ENCODE measurements at places on chromosomes 6 and 20.

- DNase-seq: no peak
These were observed 83.7 kb upstream of the TMEM30A start for GRCh38 chr6:75368151-75368779.

DNA sequence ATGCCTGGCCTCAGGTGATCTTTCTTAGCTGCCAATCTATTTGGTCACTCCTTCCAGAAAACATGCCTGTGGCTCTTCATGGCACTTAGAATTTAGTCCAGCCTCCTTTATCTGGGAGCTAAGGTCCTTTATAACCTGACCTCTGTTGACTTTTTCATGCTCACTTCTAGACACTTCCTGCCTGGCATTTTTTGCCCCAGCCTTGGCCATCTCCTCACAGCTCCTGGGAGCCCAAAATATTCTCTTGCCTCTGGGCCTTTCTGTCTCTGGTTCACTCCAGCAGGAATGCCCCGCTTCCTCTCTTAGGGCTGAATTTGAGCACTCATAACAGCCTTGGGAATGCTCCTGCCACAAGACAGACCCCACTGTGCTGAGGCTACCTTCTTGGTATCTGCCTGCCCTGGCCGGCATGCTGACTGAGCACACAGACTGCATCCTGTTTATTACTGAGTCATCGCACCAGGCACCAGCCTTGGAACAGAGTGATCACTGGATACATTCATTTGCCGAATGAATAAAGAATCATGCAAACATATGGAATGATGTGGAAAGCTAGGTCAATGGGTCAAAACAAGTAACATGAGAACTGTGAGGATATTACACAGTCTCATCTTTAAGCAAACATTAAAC lies 5.8 kb upstream of the EEF1E1 start:
- DNase-seq: peak; percentile 80

DNA sequence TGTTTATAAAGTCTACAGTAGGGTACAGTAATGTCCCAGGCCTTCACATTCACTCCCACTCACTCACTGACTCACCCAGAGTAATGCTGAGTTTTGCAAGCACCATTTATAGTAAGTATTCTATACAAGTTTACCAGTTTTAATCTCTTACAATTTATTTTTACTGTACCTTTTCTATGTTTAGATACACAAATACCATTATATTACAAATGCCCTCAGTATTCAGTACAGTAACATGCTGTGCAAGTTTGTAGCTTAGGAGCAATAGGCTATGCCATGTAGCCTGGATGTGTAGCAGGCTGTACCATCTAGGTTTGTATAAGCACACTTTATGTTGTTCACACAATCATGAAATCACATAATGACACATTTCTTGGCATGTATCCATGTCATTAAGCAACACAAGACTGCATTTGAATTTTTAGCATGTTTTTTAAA lies 673.6 kb downstream of the CD109 start:
- DNase-seq: peak; percentile 11

GRCh38 chr6:101163611-101164010 lies 229.9 kb upstream of the GRIK2 start:
- no peak for DNase-seq

DNA sequence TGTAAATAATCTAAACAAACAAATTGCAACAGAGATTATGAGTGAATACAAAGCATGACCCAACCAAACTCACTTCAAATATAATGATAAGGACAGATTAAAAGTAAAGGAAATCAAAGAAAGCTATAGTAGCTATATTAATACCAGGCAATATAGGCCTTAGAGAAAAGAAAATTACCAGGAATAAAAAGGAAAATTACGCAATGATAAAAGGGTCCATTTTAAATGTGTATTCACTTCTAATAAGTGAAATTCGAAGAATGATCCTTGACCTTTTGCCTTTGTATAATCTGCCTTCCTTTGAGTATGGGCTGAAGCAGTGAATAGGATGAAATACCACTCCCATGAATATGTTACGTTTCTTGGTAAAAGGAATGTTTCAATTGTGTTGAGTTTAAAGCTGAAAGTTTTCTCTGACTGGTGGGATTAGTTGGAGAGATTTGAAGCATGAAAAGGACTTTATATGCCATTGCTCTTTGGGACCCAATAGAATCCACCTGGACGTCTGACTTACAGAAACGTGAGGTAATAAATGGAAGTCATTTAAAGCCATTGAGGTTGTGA lies 91.9 kb upstream of the HMGCLL1 start:
- no peak for DNase-seq
